ENCODE measurements at places on chromosomes 5 and 9.
A peak's percentile ranks its signal among the peaks of the same experiment; 100 is the strongest.

DNA sequence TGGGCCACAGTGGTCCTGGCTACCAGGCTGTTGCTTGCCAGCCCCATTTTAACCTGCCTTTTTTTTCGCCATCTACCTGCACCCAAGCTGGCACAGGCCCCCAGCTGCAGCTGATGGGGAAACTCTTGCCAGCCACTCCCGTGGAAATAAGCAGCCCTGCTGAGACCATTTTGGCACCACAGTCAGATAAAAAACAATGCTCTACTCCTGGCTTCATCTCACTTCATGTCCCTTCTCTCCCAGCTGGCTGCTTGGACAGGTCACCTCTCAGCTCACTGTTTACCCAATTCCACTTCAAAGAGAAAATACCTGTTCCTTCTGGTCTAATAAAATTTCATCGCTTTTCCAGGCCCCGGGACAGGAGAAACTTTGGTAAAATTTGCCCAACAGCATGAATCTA lies 322.6 kb upstream of the SLC30A5 start:
- DNase-seq: no peak

DNA sequence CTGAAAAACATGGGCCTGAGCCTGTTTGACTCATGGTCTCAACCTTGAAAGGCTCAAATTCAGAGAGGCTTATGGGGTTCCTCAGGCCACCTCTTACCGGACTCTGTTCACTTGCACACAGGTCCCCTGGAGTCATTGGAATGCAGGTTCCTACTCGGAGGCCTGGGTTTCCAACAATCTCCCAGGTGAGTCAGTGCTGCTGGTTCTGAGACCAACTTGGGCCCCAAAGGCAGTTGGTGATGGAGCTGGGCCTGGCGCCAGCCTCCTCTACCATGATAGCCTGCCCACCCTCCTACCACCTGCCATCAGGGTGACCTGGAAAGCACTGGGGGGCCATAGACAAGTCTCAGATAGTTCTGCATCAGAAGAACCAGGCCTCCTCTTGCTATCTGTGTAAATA lies 188.4 kb downstream of the RGS3 start:
- no peak for DNase-seq

GRCh38 chr5:125554355-125554754 lies 807.9 kb upstream of the ZNF608 start:
- no peak for DNase-seq

DNA sequence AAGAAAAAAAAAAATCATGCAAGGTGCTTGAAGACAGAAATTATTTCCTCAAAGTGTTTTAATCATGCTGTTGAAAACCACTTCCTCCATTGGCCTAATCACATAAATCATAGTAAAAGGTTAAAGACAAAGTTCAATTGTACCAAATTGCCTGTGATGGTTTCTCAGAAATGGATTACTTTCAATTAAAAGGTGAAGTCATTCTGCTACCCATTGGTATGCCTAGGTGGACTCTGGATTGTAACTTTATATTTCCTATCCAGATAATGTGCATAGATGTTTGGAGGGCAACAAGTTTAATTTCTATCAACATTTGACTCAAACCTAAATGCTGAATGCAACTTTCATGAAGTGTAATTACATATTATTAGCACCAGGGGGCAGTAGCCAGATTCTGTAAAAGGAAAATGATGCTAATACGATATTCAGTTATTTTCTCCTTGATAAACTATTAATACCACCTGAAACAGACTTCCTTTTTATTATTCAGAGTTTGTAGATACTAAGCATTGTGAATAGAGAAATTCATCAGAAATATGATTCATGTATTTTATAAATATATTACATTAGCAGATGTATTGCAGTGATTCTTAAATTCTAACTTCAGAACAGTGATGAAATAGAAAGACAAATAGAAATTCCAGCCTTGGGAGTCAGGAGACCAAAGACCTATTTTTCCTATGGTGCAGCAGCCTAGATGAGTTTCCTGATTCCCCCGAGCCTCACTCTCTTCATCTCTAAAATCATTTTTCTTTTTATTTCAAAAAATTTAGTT lies 148.2 kb downstream of the CAAP1 start:
- no peak for DNase-seq

- DNase-seq: no peak
These were observed 158.8 kb downstream of the MACROH2A1 start for GRCh38 chr5:135240283-135240633.

GRCh38 chr9:36120705-36121104 lies 15.8 kb upstream of the GLIPR2 start:
- no peak for DNase-seq

DNA sequence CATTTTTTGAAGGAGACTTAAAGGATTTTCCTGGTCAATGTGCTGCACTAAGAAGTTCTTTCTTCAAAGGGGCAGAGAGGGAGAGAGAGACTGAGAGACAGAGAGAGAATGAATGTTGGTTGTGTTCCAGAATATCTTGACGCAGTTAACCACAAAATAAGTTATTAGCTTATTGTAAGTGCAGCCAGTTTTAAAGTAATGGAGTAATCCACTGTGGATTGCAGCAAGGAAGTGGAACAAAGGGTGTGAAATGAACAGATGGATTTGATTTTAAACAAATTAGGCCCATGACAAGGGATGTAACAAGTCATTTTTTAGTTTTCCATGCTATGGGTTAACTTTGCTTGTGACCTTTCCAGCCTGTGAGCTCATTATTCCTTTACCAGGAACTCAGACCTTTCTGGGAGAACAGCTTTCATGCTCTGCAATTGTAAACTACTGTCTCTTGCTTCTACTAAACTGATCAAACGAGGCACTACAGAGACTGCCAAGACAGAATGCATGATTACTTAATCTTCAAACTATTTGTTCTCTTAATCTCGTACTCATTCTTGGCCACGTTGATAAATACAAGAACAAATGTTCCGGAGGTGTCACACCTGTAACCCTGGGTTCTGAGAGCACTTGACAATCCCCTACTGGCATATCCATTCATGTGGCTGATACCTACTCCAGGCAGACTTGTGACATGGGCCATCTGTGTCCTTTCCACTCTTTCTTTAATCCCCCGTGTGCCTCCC lies 131.1 kb downstream of the TLE1 start:
- peak; percentile 76 for DNase-seq

DNA sequence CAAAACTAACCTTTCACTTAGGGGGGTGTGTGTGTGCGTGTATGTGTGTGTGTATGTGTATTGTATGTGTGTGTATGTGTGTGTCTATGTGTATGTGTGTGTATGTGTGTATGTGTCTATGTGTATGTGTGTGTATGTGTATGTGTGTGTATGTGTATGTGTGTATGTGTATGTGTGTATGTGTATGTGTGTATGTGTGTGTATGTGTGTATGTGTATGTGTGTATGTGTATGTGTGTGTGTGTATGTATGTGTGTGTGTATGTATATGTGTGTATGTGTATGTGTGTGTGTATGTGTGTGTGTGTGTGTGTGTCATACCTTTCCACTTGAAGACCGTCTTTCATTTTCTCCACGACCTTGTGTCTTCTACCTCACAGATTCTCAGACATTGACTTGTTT lies 20.8 kb upstream of the FLT4 start:
- DNase-seq: no peak

GRCh38 chr9:1042466-1042865 lies 7.7 kb upstream of the DMRT2 start:
- DNase-seq: no peak

DNA sequence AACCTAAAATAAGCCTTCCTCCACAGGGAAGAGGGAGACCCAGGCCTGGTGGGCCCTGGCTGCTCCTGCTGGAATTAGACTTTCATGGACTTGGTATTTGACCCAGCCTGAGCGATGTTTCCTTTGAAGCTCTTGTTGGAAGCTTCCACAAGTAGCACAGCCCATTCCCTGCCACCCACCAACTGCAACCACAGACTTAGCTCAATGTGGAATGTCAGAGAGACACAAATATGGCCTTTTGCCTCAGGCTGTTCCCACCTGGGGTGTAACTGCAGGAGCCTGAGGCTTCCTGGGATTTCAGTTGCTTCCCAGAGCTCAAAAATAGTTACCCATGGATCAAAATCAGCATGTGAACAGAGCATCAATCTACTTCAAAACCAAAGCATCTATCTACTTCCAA lies 70.3 kb upstream of the LHFPL2 start:
- DNase-seq: no peak

DNA sequence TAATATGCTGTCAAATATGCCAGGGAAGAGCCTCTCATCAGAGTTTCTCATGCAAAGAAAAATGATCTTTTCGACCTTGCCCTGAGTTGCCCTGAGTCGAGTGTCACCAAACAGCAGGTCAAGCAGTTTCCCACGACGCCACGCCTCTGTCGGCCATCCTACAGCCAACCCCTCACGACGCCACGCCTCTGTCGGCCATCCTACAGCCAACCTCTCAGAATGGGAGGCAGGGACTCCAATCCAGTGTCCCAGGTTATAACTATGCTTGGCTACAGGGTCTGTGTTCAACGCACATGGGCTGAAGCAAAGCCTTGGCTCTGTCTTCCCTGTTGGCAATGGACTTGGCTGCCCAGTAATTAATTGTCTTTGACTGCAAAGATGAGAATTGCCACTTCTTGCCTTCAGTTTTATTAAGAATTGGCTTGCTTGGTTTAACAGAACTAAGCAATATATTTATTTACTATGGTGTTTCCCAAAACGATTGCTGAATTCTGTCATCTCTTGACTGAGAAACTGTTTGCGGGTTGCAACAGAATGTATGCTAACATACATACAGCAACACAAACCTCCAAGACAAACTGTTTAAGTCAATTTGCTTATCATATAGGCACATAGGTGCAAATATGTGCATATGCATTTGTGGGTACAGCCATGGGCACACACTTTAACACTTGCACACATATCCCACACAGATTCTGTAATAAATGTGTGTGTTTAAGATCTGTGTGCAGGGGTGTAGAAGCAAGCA lies 352.9 kb downstream of the GLIS3 start:
- DNase-seq: no peak

DNA sequence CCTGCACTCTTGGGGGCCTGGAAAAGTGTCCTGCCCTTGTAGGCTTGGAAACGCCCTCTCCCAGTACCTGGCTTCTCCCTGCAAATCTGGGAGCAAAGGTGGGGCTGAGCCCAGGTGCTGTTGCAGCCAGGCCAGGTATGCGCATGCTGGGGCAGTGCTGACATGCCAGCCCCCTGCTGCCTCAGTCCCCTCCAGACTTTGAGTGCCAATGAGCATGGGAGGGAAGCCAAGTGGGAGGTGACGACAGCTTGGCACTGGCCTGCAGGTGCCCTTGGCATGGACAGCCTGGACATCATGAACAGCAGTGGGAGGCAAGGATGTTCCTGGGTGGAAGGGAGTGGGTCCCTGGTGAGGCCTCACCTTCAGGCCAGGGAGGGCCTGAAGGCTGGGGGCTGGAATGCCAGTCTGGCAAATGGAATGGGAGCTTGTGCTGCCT lies 1494.4 kb upstream of the NUDT12 start:
- no peak for DNase-seq

DNA sequence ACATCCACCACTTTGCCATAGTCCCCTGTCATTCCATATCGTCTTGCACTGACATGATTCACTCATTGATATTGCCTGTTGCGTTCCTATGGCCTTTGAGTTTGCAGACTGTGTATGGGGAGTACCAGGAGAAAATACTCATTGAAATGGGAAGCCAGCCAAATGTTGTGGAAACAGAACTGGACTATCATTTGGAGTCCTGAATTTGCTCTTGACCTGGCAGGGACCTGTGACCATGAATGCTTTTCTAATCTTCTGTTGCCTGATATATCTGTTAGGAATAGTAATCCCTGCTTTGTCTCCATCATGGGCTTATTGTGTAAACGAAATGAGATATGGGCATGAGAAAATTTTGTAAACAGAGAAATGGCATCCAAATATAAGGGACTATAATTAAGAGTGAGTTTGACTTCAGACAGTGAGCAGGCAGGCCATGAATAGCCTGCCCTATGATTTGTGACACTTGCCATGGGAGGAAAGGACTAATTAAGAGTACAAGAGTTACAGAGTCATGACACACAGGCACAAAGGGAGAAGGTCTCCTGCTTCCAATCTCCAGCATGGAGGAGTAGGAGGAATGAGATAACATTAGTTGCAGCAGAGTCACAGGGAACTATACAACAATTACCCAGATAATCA lies 572.9 kb upstream of the SGCD start:
- no peak for DNase-seq

GRCh38 chr5:92800365-92800764 lies 780.7 kb downstream of the NR2F1-AS1 start:
- DNase-seq: peak; percentile 18

DNA sequence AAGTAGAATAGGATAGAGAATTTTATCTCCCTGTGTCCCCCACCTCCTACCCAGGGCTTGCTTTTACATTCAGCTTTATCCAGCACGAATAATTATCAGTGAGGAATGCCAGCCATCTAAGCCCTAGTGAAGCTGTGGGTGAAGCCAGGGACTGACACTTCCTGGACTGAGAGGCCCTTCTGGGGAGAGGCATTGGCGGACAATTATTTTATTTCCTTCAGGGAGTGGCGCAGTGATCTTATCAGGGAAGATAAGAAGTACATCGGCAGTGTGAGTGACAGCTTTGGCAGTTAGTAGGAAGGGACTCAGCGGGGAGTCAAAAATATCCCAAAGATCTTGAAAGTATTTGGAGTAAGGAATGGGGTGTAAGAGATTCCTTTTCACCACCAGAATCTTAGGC lies 34.9 kb upstream of the RPS23 start:
- DNase-seq: no peak

Data from skeletal muscle cell (primary cell).